ENCODE measurements at places on chromosomes 11 and 22.

DNA sequence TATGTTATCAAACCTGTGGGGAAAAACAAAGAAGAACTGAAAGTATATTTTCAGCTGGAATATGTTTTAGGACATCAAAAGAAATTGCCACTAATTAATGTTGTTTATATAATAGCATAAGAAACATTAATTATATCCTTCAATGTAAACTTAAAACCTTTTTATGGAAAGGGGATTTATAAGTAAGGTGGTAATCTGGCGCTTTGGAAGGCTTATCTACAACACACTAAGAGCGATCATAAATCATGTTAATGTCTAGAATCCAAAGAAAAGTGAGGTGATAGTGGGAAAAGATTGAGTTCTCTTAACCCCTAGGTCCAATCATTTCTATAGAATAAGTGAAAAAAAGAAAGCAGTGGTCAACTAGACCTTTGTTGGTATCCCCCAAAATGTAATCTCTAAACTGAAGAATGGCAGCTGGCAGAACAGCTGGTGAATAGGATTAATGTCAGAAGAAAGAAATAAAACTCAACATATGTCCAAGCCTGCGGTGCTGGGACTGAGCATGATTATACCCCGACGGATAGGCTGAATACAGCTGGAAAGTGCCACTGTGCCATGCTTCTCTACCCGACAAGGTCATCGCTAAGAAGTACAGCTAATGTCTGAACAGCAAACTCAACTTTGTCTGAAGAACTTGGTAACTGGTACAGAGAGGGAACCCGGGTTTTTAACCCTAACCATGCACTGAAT lies 64.0 kb downstream of the SOX6 start:
- no peak for DNase-seq

DNA sequence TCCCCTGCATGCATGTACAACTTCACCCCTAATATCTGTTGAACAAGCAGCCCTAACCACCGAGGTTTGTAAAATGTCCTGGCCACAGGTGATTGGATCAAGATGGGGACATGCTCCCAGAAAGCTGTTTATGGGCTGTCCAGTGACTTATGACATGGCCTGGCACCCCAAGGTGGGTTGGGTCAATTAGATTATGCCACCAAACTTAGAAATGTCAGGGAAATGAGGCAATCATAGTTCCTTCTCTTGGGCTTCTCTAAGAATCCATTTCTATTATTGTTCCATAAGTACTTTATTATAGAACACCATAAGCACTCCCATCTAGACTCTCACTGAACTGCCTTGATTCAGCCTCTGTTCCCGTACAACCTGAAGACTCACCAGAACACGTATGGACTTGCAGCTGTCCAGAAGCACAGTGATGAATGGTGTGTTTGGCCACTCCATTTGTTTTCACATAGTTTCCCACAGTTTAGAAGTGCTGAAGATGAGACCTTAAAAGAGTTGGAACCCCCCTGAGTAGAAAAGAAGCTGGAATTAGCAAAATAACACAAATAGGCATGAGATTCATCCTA lies 45.5 kb upstream of the OLFML1 start:
- DNase-seq, result no peak

GRCh38 chr11:86949995-86950660 lies 5.1 kb downstream of the FZD4 start:
- DNase-seq, result no peak

DNA sequence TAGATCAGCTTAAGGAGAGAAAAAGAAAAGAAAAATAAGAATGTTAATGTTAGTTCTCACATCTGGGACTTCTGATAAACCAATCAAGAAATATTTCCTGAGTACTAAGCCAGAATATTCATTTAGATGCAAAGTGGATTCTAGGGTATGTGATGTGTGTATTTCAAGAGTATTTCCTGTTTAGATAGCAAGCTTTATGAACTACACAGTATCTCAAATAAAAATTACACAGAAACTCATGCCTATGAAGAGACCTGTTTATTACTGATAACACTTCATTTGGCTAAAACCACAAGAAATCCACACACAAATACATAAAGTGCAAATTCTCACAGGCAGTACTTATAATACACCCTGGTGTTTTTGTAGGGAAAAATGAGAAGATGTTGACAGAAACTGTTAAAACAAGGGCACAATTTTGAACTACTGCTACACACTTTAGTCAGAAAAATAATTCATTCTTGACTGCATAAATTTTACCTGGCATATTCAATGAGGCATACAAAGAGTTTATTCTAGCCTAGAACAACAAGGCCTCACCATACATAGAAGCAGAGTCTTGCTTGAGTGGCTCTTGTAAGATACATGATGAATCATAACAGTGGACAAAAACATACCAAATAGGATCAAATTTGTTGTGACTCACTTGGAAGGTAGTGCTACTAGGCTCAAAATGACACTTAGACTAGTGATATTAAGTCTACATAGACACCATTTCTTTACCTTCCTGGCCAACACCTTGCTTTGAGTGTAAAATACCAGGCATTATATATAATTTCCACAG lies 18.8 kb upstream of the P4HA3 start:
- no peak for DNase-seq

GRCh38 chr11:58923300-58923788 lies 15.9 kb upstream of the GLYATL1 start:
- peak; percentile 61 for DNase-seq

DNA sequence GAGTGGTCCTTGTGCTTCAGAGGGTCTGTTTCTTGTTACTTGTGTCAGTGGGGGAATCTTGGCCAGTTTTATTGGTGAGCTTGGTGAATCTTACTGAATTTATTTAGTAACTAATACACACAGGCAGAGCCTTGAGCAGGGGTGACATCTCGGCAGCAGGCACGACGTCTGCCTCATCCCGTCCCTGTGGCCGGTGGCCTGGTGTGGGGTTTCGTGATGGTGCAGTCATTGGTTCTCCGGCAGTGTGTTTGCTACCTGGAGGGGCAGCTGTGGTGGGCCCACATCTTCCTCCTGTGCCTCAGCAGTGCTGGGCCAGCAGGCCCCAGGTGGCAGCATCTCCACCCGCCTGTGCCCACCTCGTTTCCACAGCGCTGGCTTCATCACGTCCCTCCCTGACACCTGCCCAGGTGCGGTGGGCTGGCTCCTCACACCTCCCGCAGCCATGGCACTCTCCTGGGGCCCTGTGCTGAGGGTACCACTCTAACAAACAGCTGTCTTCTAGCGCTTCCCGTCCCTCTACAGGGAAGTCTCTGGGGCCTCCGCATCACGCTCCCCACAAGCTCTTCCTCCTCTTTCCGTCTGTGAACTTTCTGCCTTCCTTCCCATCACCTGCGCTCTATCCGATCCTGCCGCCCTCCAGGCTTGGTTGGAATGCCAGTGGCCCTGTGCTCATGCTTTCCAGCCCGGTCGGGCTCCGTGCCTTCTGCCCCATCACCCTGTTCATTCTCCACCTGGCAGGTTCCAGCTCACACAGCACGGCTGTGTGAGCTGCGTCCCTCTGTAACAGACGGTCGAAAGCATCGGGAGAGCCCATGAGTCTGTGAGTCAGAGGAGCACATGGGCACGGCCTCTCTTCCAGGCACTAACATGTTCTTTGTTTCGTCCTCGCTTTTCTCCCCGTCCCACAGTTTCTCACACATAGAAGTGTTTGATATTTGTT lies 203.4 kb downstream of the TBC1D22A start:
- no peak for DNase-seq

GRCh38 chr11:86799680-86800075 lies 664 bp upstream of the PRSS23 start:
- DNase-seq, result no peak

GRCh38 chr11:127307700-127308099 lies 307.1 kb upstream of the KIRREL3 start:
- DNase-seq, result no peak

All from ELF-1 (cell line).